ENCODE measurements at places on chromosomes 5 and 9. TPM values are rescaled to one million over a fixed set of nuclear protein-coding genes. Genes with fewer than 3 reads are reported as not detected.

DNA sequence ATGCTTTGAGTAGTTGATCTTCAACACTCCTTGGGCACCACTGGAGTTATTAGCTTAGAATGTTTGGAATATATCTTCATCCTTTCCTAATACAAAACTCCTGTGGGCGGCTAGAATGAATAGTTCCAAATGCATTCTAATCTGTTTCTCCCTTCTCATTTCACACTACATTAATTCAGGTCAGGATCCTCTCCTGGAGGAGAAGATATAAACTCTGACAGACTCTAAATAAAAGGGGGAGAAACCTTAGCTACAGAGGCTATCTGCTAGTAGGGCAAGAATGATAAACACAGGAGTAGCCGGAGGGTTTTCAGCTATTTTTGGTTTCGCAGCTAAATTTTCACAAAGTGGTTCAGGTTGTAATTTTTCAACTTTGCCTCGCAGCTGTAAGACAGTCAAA lies 45.2 kb upstream of the FAM240B start:
- DNase-seq = no peak
- no peaks in the 10 kb centered on the region for H3K36me3 ChIP-seq
- H3K27ac ChIP-seq = no peak overlapping the region
- no peaks in the 10 kb centered on the region for H3K4me1 ChIP-seq

- no peaks in the 10 kb centered on the region for H3K27me3 ChIP-seq
- no peaks in the 10 kb centered on the region for H3K4me1 ChIP-seq
- DNase-seq = no peak
- no peak overlapping the region for H3K27ac ChIP-seq
Observed at GRCh38 chr9:12816656-12817101, 41.9 kb downstream of the LURAP1L start.

GRCh38 chr9:114910541-114910940 lies 19.9 kb downstream of the TNFSF8 start:
- H3K27ac ChIP-seq = no peak overlapping the region
- H3K4me1 ChIP-seq = peaks cover 66% of the 10 kb centered on the region
- no peaks in the 10 kb centered on the region for H3K27me3 ChIP-seq
- no peak overlapping the region for H3K4me3 ChIP-seq

DNA sequence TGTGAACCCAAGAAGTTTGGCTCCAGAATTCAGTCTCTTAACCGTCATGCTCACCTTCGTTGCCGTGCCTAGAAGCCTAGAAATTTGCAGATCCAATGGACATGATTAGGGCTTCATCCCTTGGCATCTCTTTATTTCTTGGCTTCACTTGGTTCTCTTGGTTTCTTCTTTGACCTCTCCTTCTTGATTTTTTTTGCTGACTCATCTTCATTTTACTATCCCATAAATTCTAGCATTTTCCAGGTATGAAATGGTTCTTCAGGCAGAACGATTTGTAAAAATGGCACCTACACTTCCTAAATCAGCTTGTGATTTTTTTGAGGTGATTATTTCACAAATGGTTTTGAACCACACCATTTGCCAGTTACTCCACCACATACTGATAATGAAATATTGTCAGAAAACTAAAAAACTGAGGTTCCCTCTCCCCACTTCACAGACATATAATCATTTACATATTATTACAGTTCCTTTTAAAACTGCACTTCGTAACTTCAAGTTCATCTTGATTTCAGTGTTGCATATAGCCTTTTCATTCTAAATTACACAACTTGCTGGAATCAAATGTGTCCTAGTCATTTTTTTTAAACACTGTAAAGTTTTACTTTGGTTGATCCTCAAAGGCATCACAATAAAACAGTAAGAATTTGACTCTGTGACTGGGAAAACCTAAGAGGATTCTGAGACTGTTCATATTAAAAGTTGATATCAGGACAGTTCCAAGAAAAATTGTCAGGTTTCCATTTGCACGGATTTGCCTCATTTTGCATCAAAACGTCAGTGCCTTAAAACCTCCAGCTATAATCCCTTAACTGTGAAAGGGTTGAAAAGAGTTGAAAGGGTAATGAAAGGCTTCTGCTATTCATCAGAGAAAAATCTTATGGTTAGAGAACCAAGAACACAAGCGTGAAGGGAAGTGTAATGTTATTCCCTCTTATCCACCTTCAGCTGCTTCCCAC lies 8.9 kb upstream of the NREP start:
- no peak overlapping the region for H3K27ac ChIP-seq
- H3K27me3 ChIP-seq = no peaks in the 10 kb centered on the region
- no peak for DNase-seq
- no peaks in the 10 kb centered on the region for H3K4me1 ChIP-seq

GRCh38 chr5:35821513-35821912 lies 35.2 kb upstream of the IL7R start:
- H3K27me3 ChIP-seq = no peaks in the 10 kb centered on the region
- no peak overlapping the region for H3K4me3 ChIP-seq
- H3K4me1 ChIP-seq = peaks cover 85% of the 10 kb centered on the region
- no peak overlapping the region for H3K27ac ChIP-seq

- H3K4me1 ChIP-seq = peaks cover 3% of the 10 kb centered on the region
- H3K4me3 ChIP-seq = no peak overlapping the region
- DNase-seq = no peak
- H3K27me3 ChIP-seq = no peaks in the 10 kb centered on the region
Observed at GRCh38 chr5:90440644-90441043, 31.1 kb upstream of the CETN3 start.

DNA sequence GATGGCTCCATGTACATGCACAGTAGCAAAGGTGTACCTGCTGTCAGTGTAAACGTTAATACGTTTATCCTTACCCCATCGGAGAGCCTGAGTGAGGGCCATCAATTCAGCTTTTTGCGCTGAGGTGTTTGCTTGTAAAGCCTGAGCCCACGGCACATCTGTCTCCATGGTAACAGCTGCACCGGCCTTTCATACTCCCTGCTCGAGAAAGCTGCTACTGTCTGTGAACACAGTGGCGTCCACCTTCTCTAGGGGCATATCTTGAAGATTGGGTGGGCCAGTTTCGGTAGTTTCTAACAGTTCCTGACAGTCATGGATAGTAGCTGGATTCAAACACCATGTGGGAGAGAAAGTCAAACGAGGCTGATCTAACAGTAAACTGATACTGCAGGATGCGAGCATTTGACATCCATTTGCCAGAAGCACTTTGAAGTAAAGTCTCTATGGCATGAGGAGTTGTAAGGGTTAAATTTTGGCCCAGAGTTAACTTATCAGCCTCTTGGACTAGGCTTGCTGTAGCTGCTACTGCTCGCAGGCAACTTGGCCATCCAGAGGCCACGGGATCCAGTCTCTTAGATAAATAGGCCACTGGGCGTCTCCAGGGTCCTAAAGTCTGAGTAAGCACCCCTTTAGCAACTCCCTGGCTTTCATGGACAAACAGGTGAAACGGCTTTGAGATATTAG lies 21.0 kb upstream of the RHOBTB3 start:
- H3K4me3 ChIP-seq = no peak overlapping the region
- no peak for DNase-seq
- no peaks in the 10 kb centered on the region for H3K27me3 ChIP-seq
- H3K4me1 ChIP-seq = no peaks in the 10 kb centered on the region
- no peak overlapping the region for H3K27ac ChIP-seq
- no peaks in the 10 kb centered on the region for H3K36me3 ChIP-seq

GRCh38 chr5:139903450-139903794 lies 107.8 kb downstream of the PSD2 start:
- no peaks in the 10 kb centered on the region for H3K36me3 ChIP-seq
- no peak overlapping the region for H3K27ac ChIP-seq
- no peak for DNase-seq
- no peak overlapping the region for H3K4me3 ChIP-seq

GRCh38 chr9:224582-225520 lies 10.2 kb downstream of the DOCK8 start:
- H3K27me3 ChIP-seq = no peaks in the 10 kb centered on the region
- DNase-seq = no peak
- H3K4me1 ChIP-seq = peaks cover 7% of the 10 kb centered on the region
- H3K36me3 ChIP-seq = no peaks in the 10 kb centered on the region

DNA sequence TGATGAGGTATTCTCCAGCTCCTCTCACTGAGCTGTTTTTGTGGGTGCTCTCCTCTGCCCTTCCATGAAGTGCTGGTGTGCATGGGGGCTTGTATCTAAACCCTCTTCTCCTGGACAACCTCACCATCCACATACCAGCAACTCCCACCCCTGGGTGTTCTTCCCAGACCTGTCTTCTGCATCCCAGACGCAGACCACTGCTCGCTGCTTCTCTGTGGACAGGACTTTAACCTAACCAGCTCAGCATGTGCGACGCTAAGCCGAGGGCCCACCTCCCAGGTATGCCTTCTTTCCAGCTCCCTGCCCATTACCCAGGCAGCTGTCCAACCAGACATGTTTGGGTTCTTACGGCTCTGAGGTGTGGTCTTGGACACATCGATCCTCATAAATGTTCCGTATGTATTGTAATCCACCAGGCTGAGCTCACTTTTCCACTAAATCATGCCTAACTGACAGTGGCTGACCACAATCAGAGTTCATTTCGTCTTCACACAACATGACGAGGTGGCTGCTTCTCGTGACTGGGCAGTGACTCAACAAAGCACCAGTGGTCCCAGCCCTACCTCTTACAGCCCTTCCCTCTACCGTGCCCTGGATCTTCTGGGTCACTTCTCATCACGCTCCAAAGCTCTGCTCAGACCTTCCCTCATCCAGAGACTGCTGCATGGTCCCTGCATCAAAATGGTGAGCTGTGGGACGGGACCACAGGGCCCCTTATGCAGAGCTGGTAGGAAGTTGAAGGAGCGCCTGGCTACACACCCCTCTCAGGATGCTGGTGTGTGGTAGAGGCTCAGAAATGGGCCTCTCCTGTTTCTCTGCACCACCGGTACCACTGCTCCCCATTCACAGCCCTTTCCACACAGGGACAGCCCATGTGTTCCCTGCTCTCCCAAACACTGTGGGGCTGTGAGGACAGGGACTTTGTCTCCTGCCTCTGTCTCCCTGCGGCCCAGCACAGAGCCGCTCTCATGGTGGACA lies 9.6 kb upstream of the PTGES2 start:
- DNase-seq = no peak
- H3K4me1 ChIP-seq = peaks cover 6% of the 10 kb centered on the region
- H3K36me3 ChIP-seq = no peaks in the 10 kb centered on the region
- no peak overlapping the region for H3K4me3 ChIP-seq

DNA sequence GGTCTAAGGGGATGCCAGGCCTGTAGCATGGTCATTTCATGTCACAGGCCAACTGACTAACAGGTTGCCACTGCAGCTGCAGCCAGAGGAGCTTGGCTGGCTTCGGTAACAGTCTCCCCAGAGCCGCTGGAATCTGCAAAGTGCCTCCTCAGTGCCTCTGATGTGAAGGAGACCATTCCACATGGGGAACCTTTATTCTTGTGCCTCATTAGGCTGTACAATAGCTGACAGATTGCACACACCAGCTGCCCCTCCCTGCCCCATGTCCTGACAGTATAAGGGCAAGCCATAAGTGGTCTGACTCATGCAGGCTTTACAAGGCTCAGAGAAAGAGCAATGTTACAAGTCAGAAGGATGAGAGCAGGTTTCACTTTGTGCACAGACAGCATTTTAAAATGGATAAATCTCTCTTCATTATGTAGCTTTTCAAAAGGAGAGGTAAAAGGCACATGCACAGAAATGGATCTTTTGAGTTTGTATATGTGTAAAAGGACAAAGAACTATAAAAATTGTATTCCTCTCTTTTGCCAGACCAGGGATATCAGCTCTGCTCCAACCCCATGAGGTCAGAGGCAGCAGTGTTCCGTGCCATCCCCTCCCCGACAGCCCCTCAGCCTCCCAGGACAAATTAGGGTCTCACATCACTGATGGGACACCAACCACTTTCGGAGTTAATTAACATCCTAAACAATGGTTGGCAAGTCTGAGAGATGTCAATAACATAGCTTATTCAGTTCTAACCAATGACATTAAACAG lies 467.8 kb downstream of the TMEM232 start:
- no peaks in the 10 kb centered on the region for H3K36me3 ChIP-seq
- H3K27me3 ChIP-seq = no peaks in the 10 kb centered on the region
- no peak overlapping the region for H3K4me3 ChIP-seq
- no peak for DNase-seq
- no peaks in the 10 kb centered on the region for H3K4me1 ChIP-seq
- no peak overlapping the region for H3K27ac ChIP-seq

- no peaks in the 10 kb centered on the region for H3K27me3 ChIP-seq
- H3K4me3 ChIP-seq = no peak overlapping the region
- H3K4me1 ChIP-seq = peaks cover 13% of the 10 kb centered on the region
Observed at GRCh38 chr5:55997742-55998351, 3.1 kb upstream of the IL6ST start.

- H3K4me3 ChIP-seq = no peak overlapping the region
- H3K36me3 ChIP-seq = no peaks in the 10 kb centered on the region
- no peaks in the 10 kb centered on the region for H3K27me3 ChIP-seq
- no peak overlapping the region for H3K27ac ChIP-seq
- DNase-seq = no peak
Observed at GRCh38 chr5:120257358-120257971, 206.6 kb upstream of the PRR16 start.

DNA sequence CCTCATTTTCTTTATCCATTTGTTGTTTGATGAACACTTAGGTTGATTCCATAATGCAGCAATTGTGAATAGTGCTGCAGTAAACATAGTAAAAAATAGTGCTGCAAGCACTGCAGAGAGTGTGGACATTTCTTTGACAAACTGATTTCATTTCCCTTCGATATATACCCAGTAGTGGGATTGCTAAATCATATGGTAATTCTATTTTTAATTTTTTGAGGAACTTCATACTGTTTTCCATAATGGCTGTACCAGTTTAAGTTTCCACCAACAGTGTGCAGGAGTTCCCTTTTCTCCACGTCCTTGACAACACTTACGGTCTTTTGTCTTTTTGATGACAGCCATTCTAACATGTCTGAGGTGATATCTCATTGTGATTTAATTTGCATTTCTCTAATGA lies 138.2 kb upstream of the PLPPR1 start:
- no peaks in the 10 kb centered on the region for H3K4me1 ChIP-seq
- no peak overlapping the region for H3K4me3 ChIP-seq

DNA sequence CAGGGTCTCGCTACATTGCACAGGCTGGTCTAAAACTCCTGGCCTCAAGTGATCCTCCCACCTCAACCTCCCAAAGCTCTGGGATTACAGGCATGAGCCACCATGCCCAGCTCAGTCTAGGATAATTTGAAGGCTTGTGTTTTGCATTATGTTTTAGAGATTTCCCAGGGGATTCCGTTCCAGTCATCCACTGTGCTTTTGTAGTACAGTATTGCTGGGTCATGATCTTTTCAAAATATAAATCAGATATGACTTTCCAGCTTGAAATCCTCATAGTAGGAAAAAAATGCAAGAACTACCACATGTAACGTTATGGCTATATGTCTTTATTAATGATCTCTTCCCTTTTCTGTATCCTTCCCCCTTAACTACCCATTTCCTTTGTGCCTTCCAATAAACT lies 338.1 kb downstream of the PRELID2 start:
- H3K27me3 ChIP-seq = no peaks in the 10 kb centered on the region
- no peak overlapping the region for H3K4me3 ChIP-seq
- no peaks in the 10 kb centered on the region for H3K4me1 ChIP-seq
- H3K36me3 ChIP-seq = no peaks in the 10 kb centered on the region

The ARSI gene
- total RNA-seq = 0.22 TPM

The TXNDC8 gene
- total RNA-seq = not detected

The ENTPD8 gene
- total RNA-seq = not detected

The PPP1R26 gene
- 0.27 TPM for total RNA-seq

The ZDHHC11 gene
- 13.3 TPM for total RNA-seq

The POLK gene
- total RNA-seq = 10.0 TPM

The CDH9 gene
- not detected for total RNA-seq

The OLFM1 gene
- total RNA-seq = not detected

The AFAP1L1 gene
- total RNA-seq = 0.56 TPM

The SLC4A9 gene
- total RNA-seq = not detected

Data from CD4-positive, alpha-beta T cell (primary cell).